ENCODE measurements at places on chromosomes 11 and 22.

DNA sequence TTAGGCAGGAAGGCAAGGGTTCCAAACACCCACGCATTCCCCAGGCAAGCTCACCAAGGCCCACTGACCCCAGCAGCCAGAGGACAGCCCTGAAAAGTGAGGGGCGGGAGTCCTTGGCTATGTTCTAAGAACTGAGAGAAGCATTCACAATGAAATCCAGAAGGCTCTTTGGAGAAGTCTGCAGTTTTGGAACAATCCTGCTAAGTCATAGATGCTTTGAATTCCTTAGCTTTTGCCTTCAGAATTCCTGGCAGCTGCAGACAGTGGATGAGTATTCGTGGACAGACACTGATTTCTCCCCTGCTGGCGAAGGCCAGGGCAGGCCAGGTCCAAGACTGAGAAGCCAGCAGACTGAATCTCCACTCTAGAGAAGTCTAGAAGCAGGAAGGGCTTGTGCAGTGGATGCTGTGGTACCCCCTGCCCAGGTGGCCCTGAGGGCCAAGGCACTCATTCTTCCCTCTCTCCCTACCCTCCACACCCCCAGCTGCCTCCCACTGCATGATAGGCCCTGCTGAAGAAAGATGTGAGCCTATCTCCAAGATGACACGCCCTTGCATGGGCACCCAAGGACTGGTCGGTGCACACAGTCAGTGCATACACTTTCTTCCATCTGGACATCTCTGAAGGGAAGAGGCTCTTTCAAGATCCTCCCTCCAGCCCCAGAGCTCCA lies 133.2 kb upstream of the TEAD1 start:
- DNase-seq: no peak
- no peaks in the 10 kb centered on the region for H3K4me1 ChIP-seq
- H3K36me3 ChIP-seq: no peaks in the 10 kb centered on the region
- no peaks in the 10 kb centered on the region for H3K27me3 ChIP-seq
- no peak overlapping the region for H3K4me3 ChIP-seq

- no peak overlapping the region for H3K27ac ChIP-seq
- H3K36me3 ChIP-seq: no peaks in the 10 kb centered on the region
- no peaks in the 10 kb centered on the region for H3K27me3 ChIP-seq
- H3K4me3 ChIP-seq: no peak overlapping the region
Observed at GRCh38 chr11:104602643-104603042, 295.6 kb downstream of the CASP12 start.

- no peaks in the 10 kb centered on the region for H3K36me3 ChIP-seq
- no peak overlapping the region for H3K27ac ChIP-seq
- H3K4me3 ChIP-seq: no peak overlapping the region
- DNase-seq: no peak
Observed at GRCh38 chr22:28112548-28113043, 193.5 kb upstream of the PITPNB start.

DNA sequence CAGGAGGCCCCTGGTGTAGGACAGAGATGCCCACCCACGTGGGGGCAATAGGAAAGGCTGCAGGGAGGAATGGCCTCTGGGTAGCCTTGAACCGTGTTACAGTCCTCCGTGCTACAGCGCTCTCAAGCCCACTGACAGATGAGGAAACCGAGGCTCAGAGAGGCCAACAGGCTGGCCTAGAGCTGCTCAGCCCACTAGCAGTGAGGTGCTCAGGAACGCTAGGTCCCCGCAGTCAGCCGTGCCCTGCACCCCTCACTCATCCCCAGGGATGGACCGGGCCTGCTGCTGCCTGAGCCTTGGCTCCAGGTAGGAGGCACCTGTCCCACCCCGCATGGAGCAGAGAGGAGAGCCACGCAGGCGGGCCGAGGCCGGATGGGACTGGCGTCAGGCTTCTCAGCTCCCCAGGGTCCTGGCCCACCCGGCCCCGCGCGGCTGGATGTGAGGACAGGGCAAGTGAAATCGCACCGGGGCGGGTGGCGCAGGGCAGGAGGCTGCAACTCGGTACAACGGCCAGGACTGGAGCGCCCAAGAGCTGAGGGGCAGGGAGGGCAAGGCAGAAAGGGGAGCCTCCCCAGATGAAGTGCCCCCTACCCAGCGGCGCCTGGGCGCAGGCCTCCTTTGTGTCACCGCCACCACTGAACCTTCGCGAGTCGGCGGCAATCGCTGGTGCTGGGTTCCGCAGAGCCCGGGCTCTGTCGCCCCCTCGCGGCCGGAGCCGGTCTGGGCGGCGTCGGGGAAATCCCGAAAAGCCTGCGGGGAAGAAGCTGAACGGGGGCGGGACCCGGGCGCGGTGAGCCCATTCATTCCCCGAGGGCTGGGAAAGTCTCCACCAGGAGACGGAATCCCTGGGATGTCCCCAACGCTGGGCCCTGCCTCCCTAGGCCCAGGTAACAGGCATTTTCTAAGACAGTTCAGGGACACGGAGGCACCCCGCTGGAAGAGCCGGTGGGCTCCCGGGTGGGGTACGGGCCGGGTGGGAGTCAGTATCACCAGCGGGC lies 8.4 kb upstream of the SLC2A11 start:
- peaks cover 60% of the 10 kb centered on the region for H3K4me1 ChIP-seq
- no peak overlapping the region for H3K27ac ChIP-seq
- no peaks in the 10 kb centered on the region for H3K27me3 ChIP-seq
- peak overlapping the region; percentile 60 for H3K4me3 ChIP-seq
- no peak for DNase-seq
- no peaks in the 10 kb centered on the region for H3K36me3 ChIP-seq

- H3K4me1 ChIP-seq: peaks cover 6% of the 10 kb centered on the region
- no peak for DNase-seq
- H3K27me3 ChIP-seq: no peaks in the 10 kb centered on the region
- H3K27ac ChIP-seq: peak overlapping the region; percentile 19
- H3K4me3 ChIP-seq: peak overlapping the region; percentile 15
Observed at GRCh38 chr11:112235750-112236390, 9.6 kb downstream of the PTS start.

- no peak overlapping the region for H3K4me3 ChIP-seq
- no peaks in the 10 kb centered on the region for H3K4me1 ChIP-seq
- no peaks in the 10 kb centered on the region for H3K36me3 ChIP-seq
Observed at GRCh38 chr11:122280870-122281269, 164.9 kb upstream of the BLID start.

DNA sequence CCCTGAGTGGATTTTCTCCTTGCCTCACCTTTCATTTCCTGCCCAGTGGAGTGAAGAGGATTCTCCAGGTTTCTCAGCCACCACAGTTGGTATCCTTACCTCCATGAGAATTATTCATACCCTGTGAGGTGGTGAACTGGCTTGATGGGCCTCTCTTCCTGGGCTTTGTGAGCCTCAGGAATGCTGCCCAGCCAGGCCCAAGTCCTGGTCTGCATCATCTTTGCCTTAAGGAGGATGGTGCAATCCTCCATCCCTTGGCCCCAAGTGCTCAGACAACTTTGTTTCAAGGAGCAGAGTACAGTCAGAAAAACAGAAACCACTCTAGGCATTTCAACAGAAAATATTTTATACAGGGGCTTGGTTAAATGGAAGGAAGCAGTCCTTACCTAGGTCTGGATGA lies 114.2 kb upstream of the CADM1 start:
- H3K27ac ChIP-seq: no peak overlapping the region
- no peaks in the 10 kb centered on the region for H3K4me1 ChIP-seq
- H3K4me3 ChIP-seq: no peak overlapping the region
- no peaks in the 10 kb centered on the region for H3K36me3 ChIP-seq
